ENCODE measurements at places on chromosomes 6 and 20.

DNA sequence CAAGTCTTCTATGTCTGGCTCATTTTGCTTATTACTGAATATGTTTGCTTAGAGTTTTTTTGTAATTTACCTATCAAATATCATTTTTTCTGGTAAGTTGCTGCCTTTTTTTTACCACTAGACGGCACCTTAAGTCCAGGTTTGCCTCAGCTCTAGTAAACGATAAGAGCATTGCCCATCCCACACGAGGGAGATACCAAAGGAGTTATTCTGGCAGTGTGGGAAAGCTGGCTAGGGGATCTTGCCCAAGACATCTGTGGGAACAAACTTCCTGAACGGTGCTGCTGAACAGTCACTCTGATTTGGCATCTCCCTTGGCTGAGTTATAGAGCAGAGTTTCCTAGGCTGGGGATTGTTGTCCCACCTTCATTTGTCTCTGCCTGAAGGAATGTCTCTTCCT, 306.4 kb downstream of the COL12A1 start:
- no peak for DNase-seq

DNA sequence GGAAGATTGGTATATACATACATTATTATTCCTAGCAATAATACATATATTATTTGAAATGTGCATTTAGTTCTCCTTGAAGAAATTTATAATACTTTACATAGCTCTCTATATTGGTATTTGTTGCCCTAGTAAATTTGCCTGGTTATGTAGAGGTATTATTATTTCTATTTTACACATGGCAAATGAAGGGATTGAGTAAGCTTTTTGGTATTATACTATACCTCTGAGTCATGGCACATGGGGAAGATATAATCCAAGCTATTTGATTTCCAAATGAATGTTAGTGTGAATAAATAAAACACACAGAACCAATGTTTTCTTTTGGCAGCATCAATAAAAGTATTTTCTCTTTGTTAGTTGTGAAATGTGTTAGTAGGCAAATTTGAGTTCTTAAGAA, 409.6 kb upstream of the SLC35B3 start:
- no peak for DNase-seq

- DNase-seq: no peak
These were observed 590.9 kb upstream of the CITED2 start for GRCh38 chr6:139965393-139965792.

GRCh38 chr6:156776470-156776839, 723 bp upstream of the ARID1B start:
- no peak for DNase-seq

DNA sequence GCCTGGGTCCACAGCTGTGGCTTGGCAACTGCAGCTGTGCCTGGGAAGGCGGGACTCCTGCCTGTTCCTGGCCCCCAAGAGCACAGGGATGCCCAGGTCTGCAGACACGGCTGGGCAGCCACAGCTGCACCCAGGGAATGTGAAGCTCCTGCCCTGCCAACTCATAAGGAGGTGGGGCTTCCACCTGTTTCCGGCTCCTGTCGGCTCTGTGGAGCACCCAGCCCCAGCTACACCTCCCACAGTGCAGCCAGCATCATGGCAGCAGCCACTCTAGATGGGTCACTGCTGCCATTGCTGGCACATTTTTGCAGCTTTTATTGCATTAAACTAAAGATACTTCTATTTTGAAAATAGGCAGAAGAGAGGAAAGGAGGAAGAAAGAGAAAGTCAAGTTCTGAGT, 207.9 kb downstream of the SAMD5 start:
- DNase-seq: no peak

GRCh38 chr6:32991972-32992371, 17.4 kb downstream of the HLA-DOA start:
- no peak for DNase-seq

DNA sequence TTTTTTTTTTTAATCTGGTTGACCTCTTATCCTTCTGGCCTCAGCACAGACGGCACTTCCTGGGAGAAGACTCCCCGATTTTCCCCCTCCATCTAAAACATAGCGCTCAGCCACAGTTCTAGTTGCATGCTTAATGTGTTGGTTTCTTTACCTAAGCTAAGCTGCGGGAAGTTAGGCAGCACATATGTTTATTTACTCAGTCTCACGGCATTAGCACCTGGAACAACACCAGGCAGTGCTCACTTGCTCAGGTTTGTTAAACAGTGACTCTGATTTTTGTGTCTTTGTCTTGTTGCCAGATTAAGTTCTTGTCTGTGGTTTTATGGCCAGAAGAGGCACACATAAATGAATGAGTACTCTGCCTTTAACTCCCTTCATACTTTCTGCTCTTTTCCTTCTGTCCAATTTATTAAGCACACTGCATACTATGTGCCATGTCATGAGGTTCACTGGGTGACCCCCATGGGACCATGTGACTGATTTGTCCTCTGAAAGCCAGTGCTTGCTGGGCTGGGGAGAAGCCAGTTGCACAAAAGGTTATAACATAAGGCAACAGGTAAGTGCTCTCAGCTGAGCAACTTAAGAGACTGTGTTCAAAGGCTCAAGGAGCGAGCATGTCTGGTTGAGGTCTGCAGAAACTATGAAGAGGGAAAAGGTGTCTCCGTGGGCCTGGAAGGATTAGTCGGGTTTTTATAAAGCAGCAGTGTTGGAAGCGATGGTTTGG, 93.6 kb downstream of the RPP40 start:
- DNase-seq: no peak

GRCh38 chr6:89082486-89082891, 1.9 kb downstream of the PNRC1 start:
- DNase-seq: no peak

- no peak for DNase-seq
These were observed 28.4 kb downstream of the SYNDIG1 start for GRCh38 chr20:24497851-24498250.

- no peak for DNase-seq
These were observed 24.7 kb downstream of the WDR27 start for GRCh38 chr6:169677096-169677495.

DNA sequence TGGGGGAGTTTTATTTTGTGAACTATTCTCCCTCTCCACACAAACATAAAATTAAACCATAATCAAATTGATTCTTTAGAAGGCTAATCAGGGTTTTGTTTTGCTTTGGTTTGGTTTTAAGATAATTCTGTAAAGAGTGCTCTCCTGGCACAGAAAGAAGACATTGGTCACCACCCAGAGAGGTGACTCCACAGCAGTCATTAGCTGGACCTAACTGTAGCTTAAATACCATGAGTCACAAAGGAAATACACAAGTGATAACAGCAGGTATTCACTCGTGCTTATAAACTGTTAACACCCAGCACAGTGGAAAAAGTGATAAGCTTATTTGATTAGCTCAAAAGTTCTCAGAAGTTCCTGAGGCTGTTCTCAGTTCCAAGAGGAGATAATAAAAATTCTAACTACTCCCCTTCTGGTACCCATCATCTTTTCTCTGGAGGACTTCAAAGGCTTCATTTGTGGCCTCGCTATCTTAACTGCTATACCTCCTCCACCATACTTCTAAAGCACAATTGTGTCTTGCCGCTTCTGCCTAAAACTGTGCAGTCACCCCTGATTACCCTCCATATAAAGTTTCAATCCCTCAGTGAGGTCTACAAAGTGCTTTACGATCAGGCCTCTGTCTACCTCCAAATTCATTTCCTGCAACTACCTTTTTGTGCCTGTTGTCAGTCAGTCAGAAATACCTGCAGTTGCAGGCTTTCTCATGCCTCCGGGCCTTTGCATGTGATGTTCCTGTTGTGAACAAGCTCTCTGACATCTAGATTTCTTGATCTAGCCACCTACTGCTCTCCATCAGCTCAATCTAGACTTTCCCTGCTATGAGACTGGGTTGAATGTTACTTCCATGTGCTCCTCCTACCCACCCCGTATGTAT, 201.1 kb downstream of the SAMD5 start:
- DNase-seq: no peak

- no peak for DNase-seq
These were observed 36.6 kb downstream of the ABRACL start for GRCh38 chr6:139064981-139065665.

DNA sequence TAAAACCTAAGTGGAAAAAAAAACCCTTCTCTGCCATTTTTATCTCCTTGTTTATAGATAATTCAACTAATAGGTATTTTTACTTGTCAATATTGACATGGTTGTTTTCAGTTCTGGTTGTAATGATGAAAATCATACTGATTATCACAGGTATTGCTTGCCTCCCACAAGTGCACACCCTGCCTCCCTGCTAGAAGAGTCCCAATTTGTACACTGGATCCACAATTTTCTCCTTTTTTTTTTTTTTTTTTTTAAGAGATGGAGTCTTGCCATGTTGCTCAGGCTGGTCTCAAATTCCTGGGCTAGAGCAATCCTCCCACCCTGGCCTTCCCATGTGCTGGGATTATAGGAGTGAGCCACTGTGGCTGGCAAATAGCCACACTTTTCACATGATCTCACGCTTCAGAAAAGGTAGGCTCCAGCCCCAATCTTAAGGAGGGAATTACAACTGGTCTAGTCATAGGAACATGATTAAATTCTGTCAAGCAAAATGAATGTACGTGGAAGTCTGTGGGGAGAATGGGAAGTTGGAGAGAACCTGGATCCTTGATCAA, 12.3 kb downstream of the DYNLT2 start:
- no peak for DNase-seq

GRCh38 chr6:154937306-154938220, 57.6 kb upstream of the TIAM2 start:
- DNase-seq: no peak

- DNase-seq: no peak
These were observed 6.7 kb downstream of the DLGAP4 start for GRCh38 chr20:36312724-36313441.

DNA sequence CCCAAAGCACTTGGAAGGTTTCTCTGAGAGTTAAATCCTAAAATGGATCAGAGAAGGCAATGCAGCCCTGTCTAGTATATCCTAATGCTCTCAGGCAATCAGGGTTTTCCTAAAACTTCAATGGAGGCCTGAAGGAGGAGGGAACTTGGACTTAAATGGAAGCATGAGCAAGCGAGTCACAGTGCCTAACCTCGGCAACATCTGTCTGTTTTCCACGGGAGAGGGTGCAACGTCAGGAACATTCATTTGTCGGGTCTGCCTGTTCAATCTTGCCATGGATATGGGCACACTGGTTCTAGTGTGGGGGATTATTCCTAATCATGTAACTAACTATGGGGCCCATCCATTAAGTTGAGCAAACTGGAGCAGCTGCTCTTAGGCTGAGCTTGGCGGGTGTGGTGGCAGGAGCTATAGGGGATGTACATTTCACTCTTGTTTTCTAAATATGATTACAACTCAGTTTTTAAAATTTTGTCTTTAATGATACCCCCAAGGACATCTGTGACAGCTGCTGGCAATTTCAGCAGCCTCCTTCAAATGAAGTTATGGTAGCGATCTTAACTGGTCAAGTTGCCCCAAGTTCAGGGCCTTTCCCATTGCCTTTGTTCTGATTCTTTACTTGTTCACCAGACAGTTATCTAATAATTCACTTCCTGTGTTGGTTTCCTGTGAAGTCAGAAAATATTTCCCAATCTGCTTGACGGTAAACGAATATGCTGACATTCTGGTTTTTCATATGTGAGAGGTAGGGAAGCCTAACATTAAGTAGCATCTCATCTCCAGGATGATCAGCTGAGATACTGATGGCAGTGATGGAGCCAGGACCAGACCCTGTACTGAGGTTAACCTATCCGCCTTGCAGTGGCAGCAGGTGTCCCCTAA, 21.6 kb downstream of the DSE start:
- DNase-seq: no peak

GRCh38 chr6:170290296-170291128, at the start of gene DLL1:
Gene DLL1, minus strand, starts transcription at chr6:170291078. Its CDS starts 939 bp downstream, at chr6:170290139.
- peak; percentile 26 for DNase-seq

GRCh38 chr6:53268858-53269608, 79.7 kb downstream of the ELOVL5 start:
- no peak for DNase-seq

DNA sequence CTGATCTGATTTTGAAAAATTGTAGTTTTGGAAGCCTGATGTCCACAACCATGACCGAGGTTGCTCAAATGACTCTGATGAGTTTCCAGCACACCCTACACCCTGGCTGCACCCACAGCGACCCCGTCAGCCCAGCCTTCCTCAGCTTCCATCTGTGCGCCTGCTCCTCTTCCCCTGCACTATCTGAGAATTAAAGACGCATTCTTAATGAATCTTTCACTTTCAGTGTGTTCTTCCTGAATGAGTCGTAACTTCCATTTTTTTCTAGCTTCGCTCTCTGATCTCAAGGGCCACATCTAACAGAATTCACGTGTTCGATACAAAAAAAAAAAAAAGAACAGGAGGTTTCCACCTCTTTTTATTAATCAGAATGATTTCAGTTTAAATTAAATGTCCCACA, 21.3 kb upstream of the RREB1 start:
- DNase-seq: peak; percentile 9

DNA sequence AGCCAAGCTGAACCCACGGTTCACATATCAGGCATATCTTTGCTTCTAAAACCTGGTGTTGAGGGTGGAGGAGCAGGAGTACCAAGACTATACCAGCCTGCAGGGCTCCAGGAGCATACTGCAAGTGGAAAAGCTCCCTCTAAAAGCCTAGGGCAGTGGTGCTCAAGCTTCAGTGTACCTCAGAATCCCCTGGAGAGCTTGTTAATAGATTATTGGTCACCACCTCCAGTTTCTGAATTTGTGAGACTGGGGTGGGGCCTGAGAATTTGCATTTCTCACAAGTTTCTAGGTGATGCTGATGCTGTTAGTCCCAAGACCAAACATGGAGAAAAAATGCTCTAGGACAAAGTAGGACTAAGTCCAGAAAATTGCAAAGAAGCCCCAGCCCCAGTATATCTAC, 65.4 kb downstream of the FILIP1 start:
- DNase-seq: no peak

Measured in activated T-cell treated with anti-CD3 and anti-CD28 coated beads for 1 hour (primary cell).